ENCODE measurements at places on chromosomes 2 and 18.

- no peak for DNase-seq
Measured at GRCh38 chr18:12990641-12990966, 558 bp upstream of the CEP192 start.

DNA sequence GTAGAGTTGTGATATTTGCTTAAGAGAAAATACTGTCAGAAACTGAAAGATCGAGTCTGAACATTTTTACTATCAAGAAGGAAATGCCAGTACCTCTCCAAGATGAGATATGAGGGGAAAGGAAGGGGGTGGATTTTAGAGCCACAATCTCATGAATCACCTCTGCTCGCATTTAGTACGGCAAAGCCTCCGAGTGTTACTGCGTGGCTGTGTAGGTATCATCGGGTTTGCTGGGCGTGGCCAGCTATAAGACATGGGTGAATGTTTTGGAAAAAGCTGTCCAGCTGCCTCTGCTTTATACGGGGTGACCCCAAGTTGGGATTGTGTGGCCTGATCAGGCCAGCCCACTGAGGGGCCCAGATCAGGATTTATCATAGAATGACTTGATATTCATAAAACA, 826.4 kb downstream of the SOCS6 start:
- no peak for DNase-seq

- DNase-seq = no peak
Measured at GRCh38 chr18:73966954-73967353, 180.7 kb downstream of the FBXO15 start.

- DNase-seq = no peak
Measured at GRCh38 chr2:207321514-207321913, 155.8 kb upstream of the KLF7 start.

- no peak for DNase-seq
Measured at GRCh38 chr2:171810422-171811244, 83.4 kb downstream of the SLC25A12 start.

DNA sequence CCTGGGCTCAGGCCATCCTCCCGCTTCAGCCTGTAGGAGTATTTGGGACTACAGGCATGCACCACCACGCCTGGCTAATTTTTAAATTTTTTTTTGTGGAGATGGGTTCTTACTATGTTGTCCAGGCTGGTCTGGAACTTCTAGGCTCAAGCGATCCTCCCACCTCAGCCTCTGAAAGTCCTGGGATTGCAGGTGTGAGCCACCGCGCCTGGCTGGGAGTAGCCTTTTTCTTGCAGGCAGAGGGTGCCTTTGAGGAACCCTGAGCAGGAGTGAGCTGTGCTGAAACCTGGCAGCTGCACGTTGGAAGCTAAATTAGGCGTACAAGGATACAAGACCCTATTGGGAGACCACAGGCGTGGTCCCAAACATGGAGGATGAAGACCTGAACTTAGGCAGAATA, 8.0 kb downstream of the CTDSP1 start:
- DNase-seq = no peak

- DNase-seq = no peak
Measured at GRCh38 chr2:41040782-41041520, 589.1 kb upstream of the SLC8A1 start.

DNA sequence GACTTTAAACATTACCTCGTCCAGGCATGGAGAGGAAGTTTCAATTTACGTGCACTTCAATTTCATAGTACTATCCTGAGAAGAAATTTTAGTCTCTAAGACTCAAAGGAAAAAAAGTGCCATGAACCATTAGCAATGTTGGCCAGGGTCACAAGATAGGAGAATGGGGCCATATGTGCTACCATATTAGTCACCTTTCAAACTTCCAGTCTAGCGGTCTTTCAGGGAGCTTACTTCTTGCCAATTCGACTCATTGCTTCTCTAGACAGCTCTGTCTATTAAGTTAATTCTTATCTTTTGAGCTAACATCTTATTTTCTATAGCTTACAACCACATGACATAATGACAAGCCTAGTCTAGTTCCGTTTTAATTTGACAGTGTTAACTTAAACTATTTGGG, 129.1 kb downstream of the ANKRD44 start:
- no peak for DNase-seq

- DNase-seq = no peak
Measured at GRCh38 chr2:179444056-179444455, 179.4 kb upstream of the SESTD1 start.

DNA sequence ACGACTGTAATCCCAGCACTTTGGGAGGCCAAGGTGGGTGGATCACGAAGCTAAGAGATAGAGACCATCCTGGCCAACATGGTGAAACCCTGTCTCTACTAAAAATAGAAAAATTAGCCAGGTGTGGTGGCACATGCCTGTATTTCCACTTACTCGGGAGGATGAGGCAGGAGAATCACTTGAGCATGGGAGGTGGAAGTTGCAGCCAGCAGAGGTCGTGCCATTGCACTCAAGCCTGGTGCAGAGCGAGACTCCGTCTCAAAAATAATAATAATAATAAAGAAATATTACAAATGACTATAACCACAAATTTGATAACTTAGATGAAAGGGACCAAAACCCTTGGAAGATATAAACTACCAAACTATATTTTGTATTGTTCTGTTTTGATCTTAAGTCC, 226.3 kb upstream of the GULP1 start:
- DNase-seq = no peak

DNA sequence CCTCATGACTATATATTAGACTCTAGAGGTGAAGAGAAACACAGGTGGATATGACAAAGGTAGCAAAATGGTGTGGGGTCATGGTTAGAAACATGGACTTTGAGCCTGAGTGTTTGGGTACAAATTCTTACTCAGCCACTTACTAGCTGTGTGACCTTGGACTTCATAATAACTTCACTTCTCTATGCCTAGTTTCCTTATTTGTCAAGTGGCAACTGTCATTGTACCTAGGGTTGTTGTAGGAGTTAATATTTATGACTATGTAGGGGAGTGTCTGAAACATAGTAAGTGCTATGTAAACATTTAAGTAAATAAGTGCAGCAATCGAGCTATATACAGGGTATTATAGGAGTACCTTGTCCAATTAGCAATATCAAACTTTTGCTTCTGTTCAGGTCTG, 49.7 kb upstream of the RAPH1 start:
- no peak for DNase-seq

DNA sequence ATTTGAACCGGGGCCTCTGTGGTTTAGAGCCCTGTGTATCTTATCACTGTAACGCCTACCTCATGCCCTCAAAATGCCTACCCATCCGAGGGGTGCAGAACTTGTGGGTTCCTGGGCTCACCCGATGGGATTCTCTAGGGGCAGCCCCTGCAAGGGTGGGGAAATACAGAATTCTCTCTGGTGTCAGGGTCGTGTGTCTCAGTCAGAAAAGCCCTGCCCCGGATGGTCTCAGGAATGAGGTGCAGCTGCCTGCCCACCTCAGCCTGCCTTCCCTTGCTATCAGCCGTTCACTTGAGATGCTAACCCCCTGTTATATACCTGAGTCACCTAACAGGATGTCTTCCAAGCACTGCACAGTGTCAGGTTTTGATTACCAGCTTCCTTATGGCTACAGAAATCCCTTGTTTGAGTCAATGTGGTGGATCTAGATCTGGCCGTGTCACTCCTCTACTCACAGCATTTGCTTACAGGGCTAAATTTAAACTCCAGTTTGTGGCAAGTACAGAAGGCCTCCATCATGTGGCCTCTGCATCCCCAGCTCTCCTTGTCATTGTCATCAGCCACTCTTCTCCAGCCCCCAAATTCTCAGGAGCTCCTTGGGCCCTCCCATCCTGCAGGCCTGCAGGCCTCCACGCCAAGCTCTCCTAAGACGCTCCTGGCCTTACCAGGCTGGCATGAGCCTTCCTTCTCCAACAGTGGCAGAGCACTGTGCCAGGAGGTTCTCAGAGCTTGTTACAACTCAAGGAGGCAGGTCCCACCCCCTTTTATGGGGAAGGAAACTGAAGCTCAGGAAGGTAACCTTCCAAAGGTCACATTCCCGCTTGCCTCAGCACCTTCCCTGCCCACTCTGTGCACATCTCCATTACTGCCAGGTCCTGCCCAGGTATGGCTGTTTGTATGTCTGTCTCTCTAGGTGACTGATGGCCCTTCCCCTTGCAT, 14.3 kb upstream of the MAP3K2 start:
- no peak for DNase-seq

DNA sequence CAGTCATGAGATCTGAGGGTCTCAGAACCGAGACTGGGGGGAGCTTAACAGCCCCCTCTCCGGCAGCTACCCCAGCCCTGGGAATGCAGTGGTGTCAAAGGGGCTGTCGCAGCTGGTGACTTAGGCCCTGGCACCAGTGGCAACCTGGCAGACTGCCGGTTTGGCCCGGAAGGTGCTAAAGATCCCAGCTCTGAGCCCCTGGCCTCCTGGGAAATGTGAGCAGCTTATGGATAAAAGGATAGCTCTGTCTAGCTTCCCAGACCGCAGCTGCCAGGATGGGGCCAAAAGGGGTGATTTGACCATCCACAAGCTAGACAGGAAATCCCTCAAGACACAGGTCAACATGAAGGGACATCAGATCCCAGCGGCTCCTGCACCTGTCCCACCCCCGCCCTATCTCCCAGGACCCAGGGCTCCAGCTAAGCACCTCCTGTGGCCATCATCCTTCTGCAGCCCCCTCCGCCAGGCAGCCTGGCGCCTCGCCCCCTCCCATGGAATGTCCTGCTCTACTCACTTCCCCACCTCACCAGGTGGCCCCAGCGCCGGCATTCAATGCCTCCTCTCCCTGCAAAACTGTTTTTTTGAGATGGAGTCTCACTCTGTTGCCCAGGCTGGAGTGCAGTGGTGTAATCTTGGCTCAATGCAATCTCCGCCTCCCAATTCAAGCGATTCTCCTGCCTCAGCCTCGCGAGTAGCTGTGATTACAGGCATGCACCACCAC, 33.2 kb upstream of the EFHD1 start:
- DNase-seq = no peak

GRCh38 chr2:202005272-202005887, 28.3 kb upstream of the FZD7 start:
- no peak for DNase-seq

- no peak for DNase-seq
Measured at GRCh38 chr18:48293954-48294898, 115.0 kb downstream of the ZBTB7C start.

DNA sequence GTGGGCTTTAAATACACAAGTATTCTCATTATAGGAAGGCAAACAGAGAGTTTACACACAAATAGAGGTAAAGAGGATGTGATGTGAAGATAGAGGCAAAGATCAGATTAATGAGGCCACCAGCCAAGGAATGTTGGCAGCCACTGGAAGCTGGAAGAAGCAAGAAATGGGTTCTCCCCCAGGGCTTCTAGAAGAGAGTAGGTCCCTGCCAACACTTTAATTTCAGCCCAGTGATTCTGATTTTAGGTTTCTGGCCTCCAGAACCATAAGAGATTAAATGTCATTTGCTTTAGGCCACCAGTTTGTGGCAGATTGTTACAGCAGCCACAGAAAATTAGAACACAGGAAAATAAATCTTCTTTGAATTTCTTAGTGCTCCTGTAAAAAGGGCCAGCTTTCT, 916.7 kb downstream of the CPS1 start:
- no peak for DNase-seq

DNA sequence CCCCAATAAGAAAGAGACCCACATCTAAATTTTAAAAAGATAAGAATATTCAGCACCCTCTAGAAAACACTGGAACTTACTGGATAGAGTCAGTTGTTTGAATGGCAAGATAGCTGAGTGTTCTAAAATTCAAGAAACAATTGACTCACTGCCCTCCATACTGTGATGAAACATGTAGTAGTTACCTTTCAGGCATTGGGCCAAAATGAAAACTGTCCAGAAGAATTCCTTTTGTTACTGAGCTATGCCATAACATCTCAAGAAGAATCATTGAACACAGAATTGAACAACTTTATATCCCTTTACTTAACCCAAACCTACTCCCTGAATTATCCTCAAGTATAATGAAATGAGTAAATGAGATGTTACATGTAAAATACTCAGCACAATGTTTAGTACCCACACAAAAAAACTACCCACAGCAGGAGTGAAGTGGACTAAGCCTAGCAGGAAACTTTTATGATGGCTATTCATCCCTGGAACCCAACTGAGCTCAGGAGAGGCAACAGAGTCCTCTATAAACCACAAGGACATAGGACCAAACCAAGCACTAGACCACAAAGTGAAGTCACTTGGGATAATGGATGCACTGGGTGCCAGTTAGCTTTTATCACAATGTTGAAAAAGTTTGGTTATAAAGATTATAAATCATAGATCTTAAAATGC, 32.7 kb downstream of the RBM43 start:
- no peak for DNase-seq

GRCh38 chr2:46502291-46502885, 23.0 kb downstream of the TMEM247 start:
- DNase-seq = no peak

DNA sequence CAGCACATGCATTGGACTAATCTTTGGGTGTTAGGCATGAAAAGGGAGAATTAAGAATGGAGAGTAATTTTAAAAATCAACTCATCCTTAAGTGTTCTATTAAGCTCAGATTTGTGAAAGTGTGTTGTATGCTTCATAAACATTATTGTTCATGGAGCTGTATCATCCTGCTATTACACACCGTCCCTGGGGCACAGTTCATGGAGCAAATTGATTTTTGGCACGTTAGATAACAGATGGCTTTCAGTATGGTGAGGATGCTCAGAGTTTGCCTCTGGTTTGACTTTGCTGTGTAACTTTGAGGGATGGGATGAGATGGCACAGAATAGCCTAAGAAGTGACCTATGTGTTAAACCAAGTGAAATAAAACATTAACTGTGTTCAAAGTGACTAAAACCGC, 97.1 kb downstream of the MGAT5 start:
- no peak for DNase-seq

GRCh38 chr2:237649541-237650454, 22.4 kb downstream of the LRRFIP1 start:
- no peak for DNase-seq

DNA sequence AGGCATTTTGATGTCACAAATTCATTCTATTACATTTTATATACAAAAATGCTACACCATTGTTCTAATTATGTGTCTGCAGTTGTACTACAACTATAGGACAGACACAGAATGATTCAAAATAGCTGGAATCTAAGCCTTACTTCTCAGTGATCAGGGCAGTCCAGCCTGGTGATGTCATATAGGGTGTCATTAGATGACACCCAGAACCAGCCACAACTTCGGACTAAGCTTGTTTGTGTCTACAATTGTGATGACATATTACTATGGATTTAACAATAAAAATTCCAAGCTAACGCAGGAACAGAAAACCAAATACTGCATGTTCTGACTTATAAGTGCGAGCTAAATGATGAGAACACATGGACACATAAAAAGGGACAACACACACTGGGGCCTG, 31.0 kb downstream of the M1AP start:
- DNase-seq = no peak

- DNase-seq = no peak
Measured at GRCh38 chr18:58915006-58915799, 50.5 kb downstream of the ZNF532 start.

DNA sequence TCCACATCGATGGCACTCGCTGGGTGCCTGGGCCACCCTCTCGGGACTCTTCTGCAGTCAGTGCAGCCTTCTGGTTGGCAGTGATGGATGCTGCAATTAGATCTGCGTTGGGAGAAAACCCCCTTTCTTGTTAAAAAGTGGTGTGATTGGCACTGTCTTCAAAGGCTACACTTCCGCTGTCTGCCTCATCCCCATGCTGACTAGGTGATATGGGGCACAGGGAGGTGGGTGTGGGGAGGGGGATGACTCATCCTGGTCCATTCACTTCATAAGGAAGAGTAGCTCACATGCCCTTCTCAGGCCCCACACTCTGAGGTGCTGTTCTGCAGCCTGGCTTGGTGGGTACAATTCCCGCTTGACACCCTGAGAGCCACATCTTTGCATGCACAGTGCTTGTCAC, 77.4 kb downstream of the THNSL2 start:
- no peak for DNase-seq

Measured in stimulated activated CD8-positive, alpha-beta memory T cell treated with anti-CD3 and anti-CD28 coated beads, Interleukin-7, amount 100 ng/mL, for 1 hour (primary cell).